NCI-H446 (cell line): ENCODE measurements at places on chromosomes 4 and X.

DNA sequence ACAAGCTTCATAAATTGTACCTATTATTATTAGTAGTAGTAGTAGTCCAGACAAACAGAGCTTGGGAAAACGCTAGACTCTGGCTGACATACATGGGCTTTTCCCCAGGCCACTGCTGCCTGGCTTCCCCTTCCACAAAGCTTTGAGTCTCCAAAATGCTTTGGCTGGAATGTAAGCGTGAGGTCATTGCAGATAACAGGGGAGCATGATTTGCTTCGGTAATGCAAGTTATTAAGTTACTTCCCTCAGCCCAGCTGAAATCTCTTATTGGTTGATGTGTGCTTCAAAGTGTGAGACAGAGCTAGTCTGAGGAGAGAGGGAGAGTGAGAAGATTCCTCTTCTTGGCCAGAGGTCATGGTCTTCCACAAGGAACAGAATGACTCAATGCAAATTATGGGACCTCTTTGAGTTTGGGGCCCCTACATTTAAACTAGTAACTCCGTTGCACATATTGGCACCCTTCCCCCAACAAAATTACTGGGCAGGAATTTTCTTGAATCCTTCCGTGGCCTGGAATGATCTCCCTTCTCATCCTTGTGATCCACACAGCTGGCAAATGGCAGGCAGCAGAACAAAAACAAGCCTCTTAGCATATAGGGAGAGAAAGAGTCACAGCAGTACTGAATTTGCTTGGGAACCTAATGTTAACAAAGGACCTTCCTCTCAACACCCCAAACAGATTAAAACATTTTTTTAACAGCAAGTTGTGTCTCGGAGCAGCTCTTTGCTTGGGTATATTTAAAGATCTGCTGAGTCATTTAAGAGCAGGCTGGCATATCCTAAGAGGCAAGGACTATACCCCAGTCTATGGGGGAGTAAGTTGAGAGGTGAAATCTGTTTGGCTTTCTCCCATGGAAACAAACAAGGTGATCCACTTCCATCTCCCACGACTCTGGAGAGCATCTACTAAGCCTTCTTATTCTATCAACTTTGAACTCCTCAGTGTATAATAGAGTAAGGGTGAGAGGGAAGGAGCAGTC, 19.9 kb downstream of the AR start:
- DNase-seq = no peak

DNA sequence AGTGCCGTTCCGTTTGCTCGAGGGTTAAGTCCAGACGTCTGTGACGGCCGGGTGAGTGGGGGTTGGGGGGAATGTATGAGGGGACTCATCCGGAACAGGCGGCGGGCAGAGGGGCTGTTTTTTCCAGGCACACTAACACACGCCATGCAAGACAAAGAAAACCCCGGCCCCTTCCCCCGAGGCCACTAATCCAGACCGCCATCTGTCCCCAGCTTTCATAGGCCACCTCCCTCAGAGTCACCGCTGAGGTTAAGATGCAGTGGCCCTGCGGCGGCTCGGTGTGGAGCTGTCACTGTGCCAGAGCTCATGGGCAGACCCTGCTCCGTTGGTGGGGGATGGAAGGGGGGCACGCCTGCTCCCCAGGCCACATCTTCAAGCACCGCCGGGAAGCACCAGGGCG, 34.1 kb downstream of the SORCS2 start:
- DNase-seq = no peak

- no peak for DNase-seq
Observed at GRCh38 chrX:30612250-30612655, 34.7 kb upstream of the TASL start.

GRCh38 chrX:22122510-22122909, 90.4 kb downstream of the PHEX start:
- peak; percentile 90 for DNase-seq

DNA sequence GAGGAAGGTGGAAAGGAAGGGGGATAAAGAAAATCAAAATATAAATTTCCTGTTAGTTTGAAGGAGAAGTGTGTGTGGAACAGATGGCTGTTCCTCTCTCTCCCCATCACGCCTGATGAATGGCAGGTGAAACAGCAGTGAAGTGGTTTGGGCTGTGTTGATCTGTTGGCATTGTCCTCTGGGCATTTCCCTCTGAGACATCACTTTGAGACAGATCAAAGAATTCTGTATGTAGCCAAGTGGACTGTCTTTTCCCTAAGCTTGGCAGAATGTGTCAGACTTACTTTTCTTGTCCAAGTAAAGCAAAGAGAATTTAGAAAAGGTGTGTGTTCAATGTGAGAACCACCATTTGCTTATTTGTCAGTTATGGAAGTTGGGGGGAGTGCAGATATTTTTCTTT, 47.5 kb downstream of the SEPTIN11 start:
- no peak for DNase-seq

GRCh38 chr4:118087366-118087765, 53.1 kb downstream of the NDST3 start:
- peak; percentile 39 for DNase-seq

- DNase-seq = peak; percentile 63
Observed at GRCh38 chrX:13487731-13488505, 81.5 kb upstream of the EGFL6 start.

DNA sequence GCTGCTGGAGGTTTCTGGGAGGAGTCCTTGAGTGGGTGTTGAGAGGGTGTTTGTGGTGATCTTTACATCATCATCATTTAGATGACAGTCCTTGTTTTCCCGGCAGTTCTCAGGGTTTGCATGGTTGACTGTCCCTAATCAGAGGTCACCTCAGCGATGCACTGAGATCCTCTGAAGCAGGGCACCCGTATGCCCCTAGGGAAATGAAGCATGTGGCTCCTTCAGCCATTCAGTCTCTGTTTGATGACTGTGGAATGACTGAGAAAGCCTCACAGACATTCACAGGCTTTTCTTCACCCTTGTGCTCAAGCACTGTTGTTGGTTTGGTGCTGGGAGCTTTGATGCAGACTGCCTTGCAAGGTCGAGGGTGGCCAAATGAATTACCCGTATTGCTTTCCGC, 474.7 kb downstream of the SPRY1 start:
- no peak for DNase-seq
